Activated CD8-positive, alpha-beta memory T cell treated with anti-CD3 and anti-CD28 coated beads, Interleukin-2, amount 50 U/mL, for 4 hours (primary cell): ENCODE measurements at places on chromosomes 5 and 9.

DNA sequence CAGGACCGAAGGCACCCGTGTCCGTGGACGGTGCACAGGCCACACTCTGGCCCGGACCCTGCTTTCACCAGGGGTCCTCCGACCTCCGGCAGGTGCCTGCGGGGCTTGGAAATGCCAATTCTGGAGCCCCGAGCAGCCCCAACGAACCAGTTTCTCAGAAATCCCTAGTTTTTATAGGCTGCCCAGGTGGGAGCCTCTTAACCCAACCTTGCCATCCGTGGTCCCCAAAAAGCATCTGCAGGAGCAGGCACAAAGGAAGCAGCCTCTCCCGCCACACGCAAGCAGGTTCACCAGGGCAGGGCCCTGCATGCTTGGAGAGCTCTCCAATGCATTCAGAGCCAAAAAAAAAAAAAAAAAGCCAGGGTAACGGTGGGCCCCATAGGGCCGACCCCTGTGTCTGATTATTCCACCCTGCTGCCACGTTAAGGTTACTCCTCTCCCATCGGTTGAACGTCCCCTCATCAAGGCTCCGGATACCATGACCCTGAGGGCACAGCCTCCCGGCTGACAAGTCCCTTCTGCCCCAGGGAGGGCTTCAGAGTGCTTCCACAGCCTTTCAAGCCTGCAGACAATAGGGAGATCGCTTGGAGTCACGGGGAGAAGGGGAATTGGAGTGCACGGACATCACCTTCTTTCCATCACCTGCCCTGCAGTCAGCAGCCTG, 796 bp upstream of the TPRN start:
- DNase-seq, result no peak

DNA sequence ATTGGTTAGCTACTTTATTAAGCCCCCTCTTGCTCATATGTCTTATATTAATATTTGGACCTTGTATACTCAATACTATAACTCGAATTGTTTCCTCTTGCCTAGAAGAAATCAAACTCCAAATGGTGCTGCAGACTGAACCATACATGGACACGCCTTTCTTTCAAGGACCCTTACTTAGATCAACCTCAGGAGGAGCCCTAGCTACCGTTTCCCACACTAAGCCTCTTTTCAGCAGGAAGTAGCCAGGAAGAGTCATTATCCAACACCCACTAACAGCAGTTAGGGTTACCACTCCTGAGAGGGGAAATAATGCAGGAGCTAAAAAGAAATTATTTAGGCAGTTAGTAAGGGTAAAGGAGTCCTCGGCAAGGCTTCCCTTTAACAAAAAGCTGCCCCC, 243.8 kb upstream of the PUM3 start:
- DNase-seq, result no peak

DNA sequence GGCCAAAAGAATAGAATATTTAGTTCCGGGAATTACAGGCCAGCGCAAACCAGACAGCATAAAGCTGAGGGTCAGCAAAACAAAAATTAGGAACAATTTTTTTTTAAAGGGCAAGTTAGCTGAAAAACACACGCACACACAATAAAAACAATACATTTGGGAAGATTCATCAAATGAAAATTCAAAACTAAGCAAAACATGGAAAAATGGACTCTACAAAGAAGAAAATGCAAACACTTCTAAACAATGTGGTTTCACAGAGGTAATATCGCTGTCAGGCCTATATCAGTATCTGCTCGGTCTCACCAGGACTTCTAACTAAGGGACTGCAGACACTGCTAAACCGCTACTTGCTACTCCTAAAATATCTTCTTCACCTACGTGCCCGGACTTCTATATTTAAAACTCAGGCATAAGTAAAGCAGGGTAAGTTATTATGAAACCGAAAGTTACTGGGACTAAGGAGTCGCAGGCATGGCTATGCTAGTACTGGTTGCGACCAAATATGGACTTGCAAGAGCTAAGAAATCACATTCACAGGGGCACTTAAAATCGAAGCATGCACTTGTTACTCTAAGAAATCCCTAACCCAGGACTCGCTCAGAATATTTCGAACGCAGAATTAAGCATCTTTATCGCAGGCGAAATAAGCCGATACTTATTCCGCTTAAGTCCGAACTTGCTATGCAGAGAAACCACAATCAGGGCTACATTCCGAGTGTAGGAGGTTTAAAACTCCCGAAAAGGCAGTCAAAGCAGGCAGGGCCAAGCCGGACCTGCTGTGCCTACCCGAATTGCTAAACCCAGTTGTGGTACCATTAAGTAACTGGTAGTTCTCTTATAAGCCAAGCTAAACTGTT, 2.3 kb downstream of the ANXA2R start:
- DNase-seq, result no peak

GRCh38 chr9:133264235-133264764, 10.7 kb downstream of the ABO start:
- DNase-seq, result no peak

DNA sequence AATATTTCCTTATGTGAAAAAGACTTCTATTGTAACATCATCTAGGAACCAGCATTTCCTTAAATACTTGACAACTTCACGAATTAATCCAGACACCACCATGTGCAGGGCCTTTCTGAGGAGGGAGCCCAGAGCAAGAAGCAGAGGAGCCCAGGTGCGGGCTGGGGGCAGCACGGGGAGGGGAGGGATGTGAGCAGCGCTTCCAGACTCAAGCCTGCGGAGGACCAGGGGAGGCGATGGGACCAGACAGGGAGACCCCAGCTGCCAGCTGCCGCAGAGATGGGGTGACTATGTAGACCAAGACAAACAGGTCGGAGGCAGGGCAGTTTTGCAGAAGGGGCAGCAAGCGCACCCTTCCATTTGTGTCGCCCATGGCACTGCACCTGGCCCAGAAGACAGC, 596.1 kb downstream of the IRX1 start:
- no peak for DNase-seq

GRCh38 chr5:146732962-146733361, 145.6 kb downstream of the PPP2R2B start:
- DNase-seq, result no peak

- no peak for DNase-seq
Measured at GRCh38 chr5:121151534-121151933, 687.4 kb downstream of the PRR16 start.

DNA sequence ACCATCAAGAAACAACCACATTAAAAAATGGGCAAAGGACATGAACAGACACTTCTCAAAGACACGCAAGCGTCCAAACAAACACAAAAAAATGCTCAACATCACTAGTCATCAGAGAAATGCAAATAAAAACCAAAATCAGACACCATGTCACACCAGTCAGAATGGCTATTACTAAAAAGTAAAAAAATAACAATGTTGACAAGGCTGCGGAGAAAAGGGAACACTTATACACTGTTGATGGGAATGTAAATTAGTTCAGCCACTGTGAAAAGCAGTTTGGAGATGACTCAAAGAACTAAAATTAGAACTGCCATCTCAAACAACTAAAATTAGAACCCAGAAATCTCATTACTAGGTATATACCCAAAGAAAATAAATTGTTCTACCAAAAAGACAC, 80.4 kb downstream of the CAAP1 start:
- DNase-seq, result no peak

GRCh38 chr5:156971415-156971814, 8.4 kb upstream of the TIMD4 start:
- DNase-seq, result no peak

- DNase-seq, result no peak
Measured at GRCh38 chr5:55021410-55021809, 2.6 kb upstream of the GZMK start.

DNA sequence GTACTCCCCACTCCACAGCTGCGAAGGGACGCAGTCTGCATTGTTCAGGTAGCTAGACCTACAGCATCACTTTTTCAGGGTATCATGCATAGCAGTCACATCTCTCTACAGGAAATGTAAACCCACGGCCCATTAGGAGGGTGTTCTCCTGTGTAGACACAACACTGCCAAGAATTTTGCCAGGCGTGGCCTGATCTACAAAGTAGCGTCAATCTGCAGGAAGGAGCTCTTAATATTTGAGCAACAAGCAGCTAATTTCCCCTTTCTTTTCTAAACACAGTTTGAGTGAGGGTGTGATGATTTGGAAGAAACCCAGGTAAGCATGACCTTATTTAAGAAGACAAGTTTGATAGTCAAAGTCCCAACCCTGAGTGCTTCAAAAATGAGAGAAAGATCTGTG, 419.0 kb downstream of the GADD45G start:
- DNase-seq, result no peak

- no peak for DNase-seq
Measured at GRCh38 chr5:127925916-127926315, 157.7 kb upstream of the SLC12A2 start.

- DNase-seq, result no peak
Measured at GRCh38 chr5:75243100-75243499, 6.4 kb upstream of the ANKRD31 start.

- DNase-seq, result no peak
Measured at GRCh38 chr5:87885758-87886157, 382.9 kb downstream of the TMEM161B start.

- DNase-seq, result no peak
Measured at GRCh38 chr5:33641744-33642505, 201.2 kb downstream of the TARS1 start.

- DNase-seq, result no peak
Measured at GRCh38 chr5:141839015-141839513, 39.1 kb downstream of the PCDH1 start.

DNA sequence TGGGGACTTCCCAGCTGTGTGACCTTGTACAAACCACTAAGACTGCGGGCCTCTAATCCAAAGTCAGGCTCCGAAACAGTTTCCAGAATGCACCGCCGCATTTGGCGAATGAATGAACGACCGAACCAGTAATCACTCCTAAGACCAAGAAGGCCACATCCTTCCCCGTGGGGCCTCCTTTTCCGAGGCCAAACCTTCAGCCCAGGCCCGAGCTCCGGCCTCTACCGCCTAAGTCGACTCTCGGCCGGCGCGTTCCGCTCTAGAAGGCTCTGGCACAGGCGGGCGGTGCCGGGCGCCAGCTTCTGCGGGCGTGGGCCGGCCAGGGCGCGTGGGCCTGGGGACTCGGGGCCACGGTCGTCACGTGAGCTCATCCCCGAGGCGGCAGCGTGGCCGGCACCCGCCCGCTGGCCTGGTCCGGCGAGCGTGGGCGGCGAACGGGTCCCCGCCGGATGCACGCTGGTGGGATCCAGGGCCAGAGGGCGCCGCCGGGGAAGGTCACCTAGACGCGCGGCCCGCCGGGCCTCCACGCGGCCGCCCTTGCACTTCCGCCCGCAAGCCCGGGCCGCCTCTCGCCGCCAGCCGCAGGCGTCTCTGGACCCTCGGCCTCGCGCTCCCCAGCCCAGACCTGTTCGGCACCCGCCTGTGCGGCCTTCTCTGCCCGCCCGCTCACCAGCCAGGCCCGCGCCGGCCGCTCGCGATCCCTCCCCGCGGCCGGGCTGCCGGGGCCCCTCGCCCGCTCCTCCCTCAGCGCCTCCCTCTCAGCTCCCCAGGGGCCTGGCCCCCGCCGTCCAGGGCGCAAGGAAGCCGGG, 754 bp downstream of the VDAC1 start:
- DNase-seq, result peak; percentile 51

DNA sequence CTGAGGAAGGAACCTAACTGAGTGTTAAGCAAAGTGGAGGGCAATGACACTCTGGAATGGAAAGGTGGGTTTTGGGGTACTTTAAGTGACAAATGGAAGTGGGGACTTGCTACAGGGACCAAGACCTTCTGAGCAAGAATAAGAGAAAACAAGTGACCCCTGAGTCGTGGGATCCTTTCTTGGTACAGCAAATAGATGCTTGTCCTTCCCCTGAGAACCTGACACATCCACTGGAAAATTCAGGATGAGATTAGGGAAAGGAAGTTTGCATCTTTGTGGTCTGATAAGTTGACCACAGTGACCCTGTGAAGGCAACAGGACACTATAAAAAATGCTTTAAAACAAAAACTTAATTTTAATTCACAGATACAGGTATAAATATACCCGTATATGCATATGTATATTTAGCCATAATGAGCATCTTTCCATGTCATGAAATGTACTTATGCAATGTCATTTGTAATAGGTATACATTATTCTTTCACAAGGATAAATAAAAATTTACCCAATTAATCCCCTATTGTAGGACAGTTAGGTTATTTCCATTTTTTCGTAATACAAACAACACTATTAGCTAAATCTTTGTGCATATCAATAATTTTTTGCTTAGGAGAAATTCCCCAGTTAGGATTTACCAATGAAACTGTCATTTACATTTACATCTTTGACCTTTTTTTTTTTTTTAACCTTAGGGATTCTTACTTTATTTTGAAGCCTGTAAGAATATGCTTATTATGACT, 2.0 kb upstream of the IRF1 start:
- no peak for DNase-seq

DNA sequence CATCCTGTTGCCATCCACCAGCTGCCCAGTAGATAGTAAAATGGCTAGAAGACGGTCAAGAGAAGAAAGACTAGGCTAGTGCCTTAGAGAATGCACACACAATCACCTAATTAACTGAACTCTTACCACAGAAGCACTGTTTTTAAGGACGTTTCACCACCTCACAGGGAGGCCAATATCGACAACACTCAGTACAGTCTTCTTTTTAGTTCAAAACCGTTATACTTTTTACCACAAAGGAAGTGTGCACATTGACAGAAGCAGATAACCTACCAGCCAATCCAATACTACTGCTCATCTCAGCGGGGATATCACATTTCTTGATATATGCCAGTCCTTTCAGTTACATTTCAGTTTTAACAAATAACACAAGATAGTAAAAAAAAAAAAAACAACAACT, 122.3 kb downstream of the GNAQ start:
- DNase-seq, result no peak

- DNase-seq, result no peak
Measured at GRCh38 chr9:127130661-127131538, 8.5 kb upstream of the ANGPTL2 start.

- no peak for DNase-seq
Measured at GRCh38 chr9:134590240-134591081, 51.1 kb upstream of the COL5A1 start.

DNA sequence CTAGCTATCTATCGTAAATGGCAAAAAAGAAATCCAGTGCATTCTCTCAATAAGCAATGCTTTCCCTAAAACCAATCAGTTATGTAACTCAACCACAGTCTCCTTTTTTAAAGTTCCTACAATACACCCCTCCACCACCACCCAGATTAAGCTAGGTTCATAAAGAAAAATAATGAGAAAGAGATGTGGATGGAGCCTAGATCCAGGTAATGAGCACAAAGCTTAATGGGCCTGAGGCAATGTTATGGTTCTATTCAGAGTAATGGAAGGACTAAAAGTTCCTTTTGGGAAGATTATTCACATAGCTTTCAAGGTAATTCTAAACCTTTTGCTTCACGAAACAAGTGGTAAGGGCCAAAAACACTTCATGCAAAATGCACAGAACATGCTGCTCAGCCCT, 113.5 kb downstream of the MPDZ start:
- no peak for DNase-seq

GRCh38 chr5:100790170-100790665, 112.9 kb downstream of the ST8SIA4 start:
- no peak for DNase-seq
